ENCODE measurements at places on chromosomes 11 and 22. TPM values are rescaled to one million over a fixed set of nuclear protein-coding genes. Genes with fewer than 3 reads are reported as not detected.

Gene EMID1
- not detected for total RNA-seq

Gene CTTN
- 270 TPM for total RNA-seq

Gene DNAJB13
- total RNA-seq, result not detected

Gene BDNF
- 0.39 TPM for total RNA-seq

Gene ACTN3
- total RNA-seq, result under 0.01 TPM

Gene MS4A6A
- not detected for total RNA-seq

Gene SPTBN2
- 0.39 TPM for total RNA-seq

Gene ARAP1
- 65.4 TPM for total RNA-seq

Gene CRYBB2
- total RNA-seq, result not detected

Gene CCDC87
- total RNA-seq, result 0.37 TPM
